Motor neuron (in vitro differentiated cells): ENCODE measurements at places on chromosomes 7 and 10. TPM values are rescaled to one million over a fixed set of nuclear protein-coding genes. Genes with fewer than 3 reads are reported as not detected.
A peak's percentile ranks its signal among the peaks of the same experiment; 100 is the strongest.

DNA sequence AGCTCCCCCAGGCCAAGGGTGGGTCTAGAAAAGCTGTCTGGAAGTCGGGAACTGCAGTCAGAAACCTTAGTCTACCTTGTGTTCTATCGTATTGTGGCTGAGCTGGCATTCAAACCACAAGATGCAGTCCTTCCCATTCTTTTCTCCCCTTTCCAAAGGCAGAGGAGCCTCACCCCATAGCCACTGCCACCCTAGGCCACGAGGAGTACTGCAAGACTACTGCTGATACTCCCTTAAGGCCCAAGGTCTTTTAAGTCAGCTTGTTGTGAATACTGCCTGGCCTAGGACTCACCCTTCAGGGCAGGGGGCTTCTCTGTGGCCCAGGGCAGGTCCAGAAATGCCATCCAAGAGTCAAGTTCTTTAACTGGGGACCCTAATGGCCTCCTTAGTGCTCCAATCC, 214.5 kb upstream of the CNTNAP2 start:
- ATAC-seq, result no peak

GRCh38 chr7:55192723-55193122, 172.4 kb upstream of the LANCL2 start:
- peak; percentile 80 for ATAC-seq

DNA sequence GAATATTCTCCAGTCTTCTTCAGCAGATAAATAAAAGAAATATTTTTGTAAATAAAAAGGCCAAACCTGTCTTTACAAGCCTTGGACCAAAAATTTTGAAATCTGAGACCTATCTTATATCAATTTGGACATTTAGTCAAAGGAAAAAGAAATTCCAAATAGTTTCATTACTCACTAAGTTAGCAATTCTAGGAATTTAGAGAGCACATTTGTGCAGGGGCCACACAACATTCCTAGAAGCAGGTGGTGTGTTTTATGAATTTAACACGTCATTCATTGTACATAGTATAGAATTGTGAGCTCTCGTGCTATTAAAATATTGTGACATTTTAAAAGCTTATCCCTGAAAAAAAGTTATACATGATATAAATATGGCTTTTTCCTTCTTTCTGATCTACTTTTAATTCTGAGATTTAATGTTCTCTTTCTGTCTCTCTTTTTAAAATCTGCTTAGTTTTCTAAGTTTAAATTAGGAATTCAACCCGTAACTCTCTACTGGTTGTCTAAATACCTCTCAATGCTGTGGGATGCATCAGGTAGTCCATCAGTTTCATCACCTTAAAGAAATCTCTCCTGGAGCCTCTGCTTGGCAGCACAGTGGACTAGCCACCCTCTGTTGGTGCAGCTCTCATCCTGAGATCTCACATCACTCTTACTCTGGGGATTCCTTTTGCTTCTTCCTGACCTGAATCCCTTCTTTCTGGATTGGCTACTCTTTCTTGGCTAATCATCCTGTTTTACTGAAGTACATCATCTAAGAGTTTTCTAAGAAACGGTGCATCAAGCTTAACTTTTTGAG, 124.5 kb downstream of the SEMA3E start:
- no peak for ATAC-seq

DNA sequence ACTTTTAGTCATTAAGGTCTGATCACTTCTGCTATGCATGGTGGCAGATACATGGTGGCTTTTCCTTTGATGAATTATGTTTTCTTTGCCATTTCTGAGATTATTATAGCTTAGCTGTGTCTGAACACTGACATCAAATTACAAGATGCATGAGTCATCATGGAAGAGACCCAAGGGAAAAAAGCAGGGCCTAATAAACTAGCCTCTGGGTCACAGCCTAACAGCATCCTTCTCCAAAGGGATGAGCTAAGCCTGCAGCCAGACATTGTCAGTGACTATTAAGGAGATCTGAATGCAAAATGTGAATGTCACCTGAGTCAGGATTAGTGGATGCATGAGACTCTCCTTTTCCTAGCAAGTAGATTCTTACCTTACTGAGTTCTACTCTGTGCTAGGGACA, 19.1 kb upstream of the OGDHL start:
- no peak for ATAC-seq

GRCh38 chr10:119031496-119032059, 2.1 kb downstream of the NANOS1 start:
- ATAC-seq, result no peak

DNA sequence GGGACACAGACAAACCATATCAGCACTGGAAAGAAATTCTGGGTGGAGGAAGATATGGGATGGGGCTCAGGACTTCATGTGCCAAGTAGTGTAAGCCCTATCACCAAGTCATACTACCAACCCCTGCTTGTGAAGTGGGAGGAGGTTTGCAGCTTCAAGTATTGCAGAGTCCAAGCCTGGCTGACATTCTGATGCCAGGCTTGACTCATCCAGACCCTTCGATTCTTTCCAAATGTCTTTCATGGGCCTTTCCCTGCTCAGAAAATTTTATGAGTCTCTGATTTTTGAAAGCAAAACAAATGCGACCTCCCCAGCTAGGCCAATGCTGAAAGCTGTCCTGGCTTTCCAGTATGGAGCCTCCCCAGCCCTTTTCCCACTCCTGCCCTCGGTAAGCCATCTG, 45.1 kb upstream of the SMNDC1 start:
- ATAC-seq, result no peak

DNA sequence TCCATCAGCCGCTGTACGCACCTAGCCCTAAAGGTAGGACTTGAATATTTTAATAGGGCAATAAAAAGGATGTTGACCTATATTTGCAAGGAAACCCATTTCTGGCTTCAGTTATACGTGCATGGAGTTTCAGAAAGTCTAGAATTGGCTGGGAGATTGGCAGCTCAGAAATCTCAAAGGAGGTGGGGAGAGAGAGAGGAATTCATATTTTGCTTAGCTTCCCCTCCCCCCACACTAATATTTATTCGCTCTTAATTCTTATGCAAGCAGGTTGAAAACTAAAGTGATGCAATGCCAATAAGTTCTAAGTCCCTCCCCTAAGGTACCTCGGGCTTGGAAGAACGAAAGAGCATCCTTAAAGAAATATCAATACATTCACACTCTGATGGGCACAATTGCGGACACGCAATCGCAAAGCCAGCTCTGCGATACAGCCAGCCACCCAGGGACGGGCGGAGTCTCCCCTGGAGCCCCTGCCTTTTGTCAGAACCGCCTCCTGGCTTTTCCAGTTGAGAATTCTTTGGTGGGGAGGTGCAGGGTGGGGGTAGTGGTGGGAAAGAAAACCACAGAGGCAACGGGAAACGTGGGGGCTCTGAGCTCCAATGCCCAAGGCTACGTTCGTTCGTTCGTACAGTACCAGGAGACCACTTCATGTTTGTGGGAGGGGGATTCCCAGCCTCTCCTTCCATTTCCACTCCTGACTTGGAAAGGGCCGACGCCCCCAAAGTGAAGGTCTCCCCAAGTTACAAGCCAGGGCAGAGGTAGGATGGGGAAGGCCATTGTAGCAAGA, 1.3 kb downstream of the SHH start:
- ATAC-seq, result no peak

- ATAC-seq, result peak; percentile 50
These were observed 114.5 kb downstream of the TMEM130 start for GRCh38 chr7:98755138-98755898.

DNA sequence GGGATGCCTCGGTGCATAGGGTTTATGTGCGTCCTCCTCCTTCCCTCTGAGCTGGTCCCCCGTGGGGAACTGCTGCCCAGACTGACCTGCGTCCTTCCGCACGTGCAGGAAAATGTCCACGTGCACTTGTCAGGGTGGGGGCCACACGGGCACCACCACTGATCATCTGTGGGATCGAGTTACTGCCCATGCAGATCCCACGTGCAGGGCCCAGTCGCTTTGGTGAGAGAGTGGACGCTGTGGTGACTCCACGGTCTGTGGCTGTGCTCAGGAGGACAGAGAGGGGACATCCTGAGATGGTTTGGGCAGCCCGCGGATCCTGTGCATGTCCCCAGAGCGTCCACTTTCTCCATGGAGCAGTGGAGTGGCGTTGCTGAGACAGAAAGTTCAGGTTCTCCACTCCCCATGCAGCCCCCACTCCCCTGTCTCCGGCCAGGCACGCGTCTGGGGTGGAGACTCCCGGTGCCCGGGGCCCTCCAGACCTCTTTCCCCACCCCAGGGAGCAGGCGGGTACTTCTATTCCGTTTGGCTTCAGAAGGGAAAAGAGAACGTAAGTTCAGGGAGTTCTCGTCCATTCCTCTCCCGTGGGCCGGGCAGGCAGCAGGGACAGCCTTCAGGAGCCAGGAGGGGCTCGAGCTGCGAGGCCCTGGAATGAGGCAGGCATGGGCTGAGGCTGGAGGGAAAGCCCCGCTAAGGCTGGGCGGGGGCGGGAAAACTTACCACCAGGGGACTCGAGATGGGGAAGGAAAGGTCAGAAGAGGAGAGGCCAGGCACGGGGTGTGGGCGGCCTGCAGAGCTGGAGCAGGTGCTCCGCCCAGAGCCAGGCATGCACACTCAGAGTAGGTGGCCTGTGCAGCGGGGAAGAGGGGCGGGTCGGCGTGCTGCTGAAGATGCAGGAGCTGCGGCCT, 59.9 kb downstream of the EGFR start:
- no peak for ATAC-seq

DNA sequence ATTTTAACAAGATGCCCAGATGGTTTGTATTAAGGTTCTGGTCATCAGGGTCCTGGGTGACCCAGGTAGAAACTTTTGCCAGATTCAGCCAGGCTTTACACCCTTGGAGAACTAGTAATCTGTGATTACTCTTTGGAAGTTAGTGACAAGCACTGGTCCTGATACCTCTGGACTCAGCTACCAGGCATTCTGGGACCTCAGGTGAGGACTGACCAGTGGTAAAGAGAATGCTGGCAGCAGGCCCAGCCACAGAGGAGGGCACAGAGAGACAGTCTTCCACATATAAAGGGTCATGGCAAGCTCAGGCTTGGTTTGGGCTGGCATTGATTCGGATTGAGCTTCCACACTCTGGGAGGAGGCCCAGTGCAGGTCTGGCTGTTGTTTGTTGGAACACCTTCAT, 112.0 kb upstream of the CHST15 start:
- ATAC-seq, result no peak

The OPN4 gene
- 0.13 and 0.35 TPM in 2 replicates for total RNA-seq

The INTS1 gene
- total RNA-seq, result 33.8 and 45.7 TPM in 2 replicates

The NACAD gene
- total RNA-seq, result 11.3 and 14.1 TPM in 2 replicates

The AKR1C8 gene
- not detected in 2 replicates for total RNA-seq

The SNCG gene
- 853 and 907 TPM in 2 replicates for total RNA-seq

The TRIL gene
- 0.26 and 0.37 TPM in 2 replicates for total RNA-seq

The KCND2 gene
- total RNA-seq, result 7.5 and 8.5 TPM in 2 replicates
